ENCODE measurements at places on chromosomes 6 and 20.

GRCh38 chr20:57022306-57022705 is 244.1 kb downstream of the BMP7 start:
- no peak for DNase-seq

GRCh38 chr20:33816191-33816590 is 5.0 kb downstream of the CHMP4B start:
- DNase-seq = no peak

DNA sequence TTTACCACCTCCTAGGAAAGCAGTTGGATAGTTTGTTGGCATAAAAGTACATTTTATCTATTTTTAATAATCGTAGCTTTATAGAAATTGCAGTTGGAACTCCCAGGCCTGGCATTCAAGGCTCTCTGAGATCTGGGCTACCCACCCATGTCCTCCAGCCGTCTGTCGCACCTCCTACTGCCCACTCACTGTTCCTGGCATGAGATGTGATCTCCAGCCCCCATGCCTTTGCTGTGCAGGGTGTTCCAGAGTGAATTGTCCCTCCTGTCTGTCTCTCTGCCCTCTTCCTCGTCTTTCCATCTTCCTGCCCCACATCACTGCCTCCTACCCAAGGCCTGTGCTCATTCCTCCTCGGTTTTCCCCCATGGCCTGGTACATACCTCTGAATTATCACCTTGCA is 50.7 kb downstream of the PTPN1 start:
- DNase-seq = no peak

DNA sequence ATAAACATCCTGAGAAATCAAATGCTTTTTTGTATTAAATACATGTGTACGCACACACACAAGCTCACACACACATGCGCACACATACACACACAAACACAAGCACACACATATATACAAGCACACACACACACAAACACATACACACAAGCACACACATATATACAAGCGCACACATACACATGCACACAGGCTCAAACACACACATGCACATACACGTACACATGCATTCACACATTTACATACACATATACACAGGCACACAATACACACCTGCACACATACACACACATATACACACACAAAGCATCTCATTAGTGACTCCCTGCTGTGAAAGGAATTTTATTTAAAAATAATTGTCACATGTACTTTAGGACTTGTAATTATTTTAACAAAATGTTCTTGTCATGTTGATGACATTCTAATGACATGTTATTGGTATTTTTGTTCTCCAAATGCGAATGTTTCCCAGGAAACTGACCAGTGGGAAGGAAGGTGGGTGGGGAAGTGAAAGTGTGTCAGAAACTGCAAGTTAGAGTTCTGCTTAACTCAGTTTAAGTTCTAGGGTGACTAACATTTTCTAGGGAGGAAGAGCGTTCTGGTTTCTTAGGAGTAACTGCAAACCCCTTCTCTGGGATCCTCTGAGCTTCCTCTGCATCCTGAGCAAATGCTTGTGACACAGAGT is 113.9 kb upstream of the ZNF217 start:
- no peak for DNase-seq

Data from effector memory CD8-positive, alpha-beta T cell (primary cell).